ENCODE measurements at places on chromosomes 5 and 9.

GRCh38 chr9:35522187-35522586 lies 32.3 kb downstream of the RUSC2 start:
- DNase-seq: no peak

GRCh38 chr5:51475628-51476027 lies 92.4 kb downstream of the ISL1 start:
- DNase-seq: no peak

DNA sequence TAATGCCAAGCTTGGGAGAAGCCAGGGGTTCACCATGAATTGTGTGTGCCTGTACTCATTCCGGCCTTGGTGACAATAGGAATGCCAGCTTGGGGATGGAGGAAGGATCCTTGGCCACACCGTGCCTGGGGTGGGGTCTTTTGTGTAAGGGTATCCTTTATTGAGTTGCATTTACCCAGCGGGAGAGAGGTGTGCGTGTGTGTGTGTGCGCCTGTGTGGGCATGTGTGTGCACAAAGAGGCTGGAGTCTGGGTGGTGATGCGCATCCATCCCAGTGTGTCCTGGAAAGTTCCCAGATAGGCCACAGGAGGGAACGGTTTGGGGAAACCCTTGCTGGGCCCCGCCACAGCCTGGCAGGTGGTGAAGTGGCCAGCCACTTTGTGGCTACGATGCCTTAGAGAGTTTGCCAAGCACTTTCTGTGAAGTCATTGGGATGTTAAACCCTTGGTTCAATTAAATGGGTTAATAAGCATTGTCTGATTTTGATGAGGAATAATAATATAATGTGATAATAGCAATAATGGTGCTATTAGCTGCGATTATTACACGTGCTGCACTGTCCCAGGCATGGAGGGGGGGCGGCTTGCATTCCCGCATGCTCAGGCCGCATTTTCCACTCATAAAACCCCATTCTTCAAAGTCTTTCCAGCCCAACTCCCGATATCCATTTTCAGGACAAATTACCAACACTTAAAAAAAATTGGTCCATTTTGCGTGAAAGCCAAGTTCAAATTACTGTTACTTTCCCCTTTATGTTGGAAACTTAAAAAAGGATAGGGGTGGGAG lies 13.7 kb downstream of the PITX1 start:
- no peak for DNase-seq

DNA sequence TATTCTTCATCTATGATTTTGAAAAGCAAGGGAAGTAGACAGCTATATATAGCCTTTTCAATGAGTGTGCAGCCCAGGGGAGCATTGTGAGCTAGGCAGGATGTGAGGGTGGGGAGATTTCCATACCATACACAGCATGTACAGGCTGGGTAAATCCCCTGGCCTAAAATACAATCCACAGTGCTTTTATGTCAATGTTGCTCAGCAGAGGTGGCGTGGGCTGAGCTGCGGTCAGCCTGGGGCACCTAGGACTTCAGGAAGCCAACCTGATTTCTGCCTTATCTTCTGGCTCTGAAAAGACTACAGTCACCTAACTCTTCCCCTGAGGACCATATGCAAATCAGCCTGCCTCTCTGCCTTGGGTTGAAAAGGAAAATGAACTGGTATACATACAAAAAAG lies 6.3 kb upstream of the GARIN3 start:
- no peak for DNase-seq

GRCh38 chr9:137012694-137013570 lies 15.1 kb downstream of the ABCA2 start:
- no peak for DNase-seq

DNA sequence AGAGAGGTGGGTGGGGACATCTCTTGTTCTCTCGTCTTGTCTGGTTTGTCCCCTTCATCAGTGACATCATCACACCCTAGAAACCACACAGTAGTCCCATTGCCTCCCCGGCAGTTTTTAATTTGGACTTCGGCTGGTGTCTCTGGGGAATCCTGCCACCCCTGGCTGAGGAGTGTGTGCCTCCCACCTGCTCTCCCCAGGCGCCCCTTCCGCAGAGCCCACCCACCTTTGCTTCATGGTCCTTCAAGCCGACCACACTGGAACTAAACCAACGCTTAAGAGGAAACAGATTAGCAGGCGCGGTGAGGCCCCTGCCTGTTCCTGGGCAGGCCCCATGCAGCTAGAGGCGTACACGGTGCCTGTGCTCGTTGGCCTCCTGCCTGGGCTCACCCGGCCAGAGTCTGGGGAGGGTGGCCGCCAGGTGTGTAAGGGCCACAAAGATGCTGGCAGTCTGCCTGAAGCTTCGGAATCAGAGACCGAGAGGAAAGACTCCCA lies 107.6 kb upstream of the SPRY4 start:
- no peak for DNase-seq

DNA sequence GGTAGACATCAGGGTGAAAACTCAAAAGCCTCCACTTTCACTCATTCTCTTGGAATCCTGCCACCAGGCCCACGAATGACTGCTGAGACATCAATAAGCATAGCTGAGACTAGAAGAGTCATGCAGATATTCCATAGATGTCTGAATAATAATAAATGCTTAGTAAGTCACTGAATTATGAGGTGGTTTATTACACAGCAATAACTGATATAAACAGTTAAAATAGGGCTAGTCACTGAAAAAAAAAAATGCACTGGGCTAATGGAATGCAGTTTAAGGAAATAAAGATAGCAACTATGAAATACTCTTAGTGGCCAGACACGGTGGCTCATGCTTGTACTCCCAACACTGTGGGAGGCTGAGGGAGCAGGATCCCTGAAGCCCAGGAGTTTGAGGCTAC lies 262.8 kb upstream of the CDH6 start:
- DNase-seq: no peak

GRCh38 chr5:126519637-126520592 lies 75.1 kb downstream of the ALDH7A1 start:
- no peak for DNase-seq

DNA sequence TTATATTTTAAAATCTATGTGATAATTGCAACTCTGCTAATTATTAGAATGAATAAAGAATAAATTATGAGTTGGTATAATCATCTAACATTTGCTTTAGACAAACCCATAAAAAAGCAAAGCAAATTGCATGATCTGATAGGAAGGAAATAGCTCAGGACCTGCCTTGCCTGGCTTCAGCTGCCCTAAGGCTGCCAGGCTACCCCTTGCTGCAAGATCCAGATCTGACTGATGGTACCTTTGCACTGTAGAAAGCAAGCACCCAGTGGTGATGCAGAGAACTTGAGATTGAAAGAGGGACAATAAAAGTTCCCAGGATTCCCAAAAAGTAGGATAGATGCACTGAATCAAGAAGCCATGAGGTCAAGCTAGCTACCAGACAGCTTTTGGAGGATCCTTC lies 100.9 kb upstream of the FSTL4 start:
- no peak for DNase-seq

DNA sequence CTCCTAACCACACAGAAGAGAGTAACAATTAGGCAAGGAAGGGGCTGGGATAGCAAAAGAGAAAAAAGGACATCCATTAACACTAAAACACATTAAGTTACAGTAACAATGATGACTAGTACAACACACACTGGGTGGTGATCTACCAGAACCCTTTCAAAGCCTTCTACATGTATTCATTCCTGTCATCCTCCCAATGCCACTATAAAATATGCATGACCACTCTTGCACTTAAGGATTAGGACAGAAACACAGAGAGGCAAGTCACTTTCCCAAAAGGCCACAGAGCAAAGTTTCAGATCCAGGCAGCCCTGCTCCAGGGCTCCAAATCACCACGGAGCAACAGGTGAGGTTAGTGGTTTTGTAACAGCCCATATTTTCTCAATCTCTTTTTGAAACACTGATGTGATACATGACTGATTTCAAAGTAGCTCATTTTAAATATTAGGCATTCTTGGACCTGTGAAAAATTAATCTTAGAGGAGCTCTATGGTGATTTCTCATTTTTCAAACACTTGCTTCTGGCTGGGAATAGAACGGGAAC lies 86.7 kb downstream of the AUH start:
- DNase-seq: no peak

- no peak for DNase-seq
Observed at GRCh38 chr9:96241391-96241809, 60.6 kb downstream of the HSD17B3 start.

DNA sequence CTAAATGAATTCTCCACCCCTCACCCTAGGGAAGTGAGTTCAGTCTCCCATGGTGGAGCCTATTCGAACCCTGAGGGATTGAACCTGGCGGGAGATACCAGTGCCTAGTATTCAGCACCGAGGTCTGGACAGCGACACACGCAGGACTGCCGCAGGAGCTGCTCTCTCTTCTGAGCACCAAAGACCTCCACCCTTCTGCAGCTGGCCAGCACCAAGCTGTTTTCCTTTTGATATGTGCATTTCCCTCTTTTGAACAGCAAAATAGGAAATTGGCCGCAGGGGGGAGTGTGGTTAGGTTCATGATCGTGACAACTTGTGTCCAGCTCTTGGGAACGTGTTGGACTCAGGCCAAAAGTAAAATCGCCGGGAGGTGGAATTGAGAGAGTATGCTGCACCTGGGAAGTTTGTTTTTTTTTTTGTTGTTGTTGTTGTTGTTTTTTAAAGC lies 1.2 kb upstream of the PCSK1 start:
- DNase-seq: peak; percentile 77

- no peak for DNase-seq
Observed at GRCh38 chr9:113926211-113926610, 50.1 kb downstream of the ZNF618 start.

GRCh38 chr5:68345582-68345981 lies 130.0 kb downstream of the PIK3R1 start:
- DNase-seq: no peak

- DNase-seq: no peak
Observed at GRCh38 chr5:34535944-34536623, 120.0 kb upstream of the RAI14 start.

GRCh38 chr9:2029666-2030170 lies 14.6 kb downstream of the SMARCA2 start:
- no peak for DNase-seq

GRCh38 chr5:144203750-144204596 lies 33.3 kb downstream of the KCTD16 start:
- DNase-seq: peak; percentile 44

DNA sequence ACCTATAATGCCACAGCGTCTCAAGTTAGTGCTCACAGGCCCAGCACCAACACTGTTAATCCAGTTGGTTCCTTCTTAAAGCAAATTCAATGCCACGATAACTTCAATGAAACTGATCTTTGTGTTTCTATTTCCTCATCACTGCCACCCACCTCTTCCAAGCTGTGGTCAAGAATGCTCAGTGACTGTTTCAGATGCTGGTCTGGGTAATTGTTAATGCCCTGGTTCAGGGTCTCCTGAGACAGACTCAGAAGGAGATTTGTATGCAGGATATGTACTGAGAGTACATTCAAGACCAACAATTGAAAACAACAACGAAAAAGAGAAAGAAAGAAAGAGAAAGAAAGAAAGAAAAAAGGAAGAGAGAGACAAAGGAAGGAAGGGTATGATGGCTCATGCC lies 505.3 kb downstream of the TLE4 start:
- no peak for DNase-seq

- DNase-seq: no peak
Observed at GRCh38 chr5:96329886-96330529, 103.0 kb downstream of the PCSK1 start.

DNA sequence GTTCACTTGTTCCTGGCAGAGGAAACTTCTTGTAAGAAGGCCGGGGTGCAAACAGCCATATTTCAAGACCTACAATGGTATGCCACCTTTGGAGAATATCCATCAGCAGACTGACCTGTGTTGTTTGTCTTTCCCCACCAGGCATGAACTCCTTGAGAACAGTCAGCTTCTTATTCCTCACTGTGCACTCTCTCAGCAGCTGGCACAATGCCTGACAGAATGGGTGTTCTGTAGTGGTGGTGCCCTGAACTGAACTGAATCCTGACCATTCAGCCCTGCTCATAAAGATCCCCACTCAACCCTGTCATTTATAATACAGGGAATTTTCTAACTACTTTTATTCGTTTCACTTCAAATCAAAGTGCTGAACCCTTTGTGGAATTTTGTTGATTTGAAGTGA lies 206.9 kb downstream of the COX7C start:
- DNase-seq: no peak

DNA sequence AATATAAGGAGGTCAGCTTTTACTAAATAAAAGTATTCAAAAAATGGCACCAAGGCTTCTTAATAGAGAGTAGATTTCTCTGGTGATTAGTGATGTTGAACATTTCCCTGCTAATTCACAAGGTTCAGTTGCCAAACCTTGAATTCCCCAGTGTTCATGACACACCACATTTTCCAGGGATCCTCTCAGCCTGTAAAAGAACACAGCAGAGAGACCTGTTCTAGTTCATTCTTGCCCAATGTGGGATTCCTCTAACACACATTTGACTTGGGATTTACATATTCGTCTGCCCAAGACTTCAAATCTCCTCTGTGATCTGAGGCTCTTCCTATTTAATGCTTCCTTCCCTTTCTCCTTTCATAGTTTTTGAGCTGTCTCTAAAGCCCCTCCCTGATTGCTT lies 273.2 kb upstream of the CDH9 start:
- DNase-seq: no peak

GRCh38 chr9:36192196-36192595 lies 1.5 kb downstream of the CLTA start:
- DNase-seq: no peak

DNA sequence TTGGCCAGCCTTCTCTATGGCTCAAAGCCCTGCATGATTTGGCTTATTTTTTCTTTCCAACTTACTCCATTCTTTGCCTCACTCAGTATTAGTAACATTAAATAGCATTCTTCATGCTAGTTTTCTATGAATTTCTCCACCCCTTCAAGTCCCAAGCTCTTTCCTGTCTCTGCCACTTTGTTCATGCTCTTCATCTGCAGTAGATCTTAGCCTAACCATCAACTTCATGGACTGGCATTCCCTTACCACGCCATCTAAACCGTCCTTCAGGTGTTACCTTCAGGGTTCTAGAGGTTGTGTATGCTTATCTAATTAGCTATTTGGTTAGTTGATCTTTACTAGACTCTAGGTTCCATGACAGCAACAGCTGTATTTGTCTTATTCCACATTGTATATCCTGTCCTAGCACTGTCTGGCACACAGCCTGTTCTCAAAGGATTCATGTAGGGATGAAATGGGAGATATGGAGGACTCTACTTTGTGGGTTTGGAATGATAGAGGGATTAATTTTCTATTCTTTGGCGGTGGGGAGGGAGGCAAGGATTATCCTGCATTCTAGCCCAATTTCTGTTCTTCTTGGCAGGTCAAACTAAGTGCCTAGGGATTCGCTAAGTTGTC lies 26.4 kb downstream of the TMEM167A start:
- DNase-seq: no peak

- no peak for DNase-seq
Observed at GRCh38 chr9:109500421-109500974, 2.4 kb upstream of the PTPN3 start.

Measured in adrenal gland (tissue), 19 donors.